Epithelial cell of prostate (primary cell): ENCODE measurements at places on chromosomes 3 and 15.

DNA sequence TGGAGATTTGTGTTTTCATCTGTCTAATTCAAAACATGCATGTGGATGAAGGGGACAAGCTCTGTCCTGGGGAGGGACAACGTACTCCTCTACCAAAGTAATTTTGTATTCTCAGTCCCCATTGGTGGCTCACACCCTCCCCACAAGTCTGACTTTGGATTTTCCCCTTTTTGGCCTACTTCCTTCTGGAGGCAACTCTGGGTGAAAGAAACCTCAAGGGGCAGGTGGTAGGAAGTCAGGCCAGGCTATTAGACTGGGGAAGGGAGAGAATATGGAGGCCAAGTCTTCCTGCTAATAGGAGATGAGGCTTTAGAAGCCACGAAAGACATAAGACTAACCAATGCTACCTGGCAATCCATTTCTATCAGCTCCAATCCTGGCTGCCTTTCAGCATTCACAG is 124.9 kb upstream of the RASGRP1 start:
- no peak for DNase-seq

GRCh38 chr3:97691354-97691753 is 73.2 kb upstream of the ARL6 start:
- no peak for DNase-seq

DNA sequence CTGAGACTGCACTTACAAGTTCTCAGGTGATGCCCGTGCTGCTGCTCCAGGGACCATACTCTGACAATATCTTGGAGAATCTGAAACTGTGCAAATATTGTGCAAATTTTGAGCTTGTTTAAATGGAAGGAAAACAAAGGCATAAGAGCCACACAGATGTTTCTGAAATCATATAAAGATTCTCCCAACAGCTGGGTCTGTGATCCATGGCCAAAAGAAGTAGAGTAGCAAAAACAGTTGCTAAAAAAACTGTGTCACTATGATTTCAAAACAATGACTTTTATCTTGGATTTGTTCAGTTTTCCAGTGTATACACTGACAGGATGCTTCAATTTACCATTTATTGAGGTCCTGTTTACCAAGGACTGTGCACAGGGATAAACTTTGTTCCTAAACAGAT is 25.3 kb downstream of the NPTN start:
- DNase-seq: no peak

DNA sequence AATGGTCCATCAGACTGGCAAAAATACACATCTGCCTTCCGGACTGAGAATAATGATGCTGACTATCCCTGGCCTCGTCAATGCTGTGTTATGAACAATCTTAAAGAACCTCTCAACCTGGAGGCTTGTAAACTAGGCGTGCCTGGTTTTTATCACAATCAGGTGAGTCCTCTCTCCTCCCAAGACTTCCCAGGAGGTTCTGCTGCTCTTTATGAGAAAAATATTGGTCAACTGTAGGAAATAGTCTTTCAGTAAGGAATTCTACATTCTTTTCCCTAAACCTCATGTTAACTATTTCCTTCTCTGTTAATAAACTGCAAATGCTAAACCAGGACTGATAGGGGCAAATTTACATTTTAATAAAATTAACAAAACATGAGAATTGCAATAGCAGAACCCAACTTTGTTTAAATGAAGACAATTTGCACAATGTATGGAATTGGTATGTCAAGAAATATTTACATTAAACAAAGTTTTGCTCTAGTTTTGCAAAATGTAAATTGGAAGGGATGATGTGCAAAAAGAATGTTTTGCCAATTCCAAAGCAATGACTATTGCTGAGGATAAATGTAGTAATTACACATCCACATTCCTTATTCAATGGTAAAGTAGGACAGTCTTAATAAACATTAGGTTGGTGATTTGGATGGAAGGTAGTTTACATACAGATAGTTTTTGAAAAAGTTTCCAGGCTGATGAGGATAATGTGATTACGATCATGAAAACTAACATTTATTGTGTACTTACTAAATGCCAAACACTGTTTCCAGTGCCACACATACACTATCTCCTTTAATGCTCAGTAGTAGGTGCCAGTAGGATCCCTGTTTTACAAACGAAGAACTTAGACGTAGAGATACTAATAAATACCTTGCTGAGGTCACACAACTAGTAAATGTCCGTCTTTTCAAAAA is 21.1 kb downstream of the UPK1B start:
- no peak for DNase-seq

DNA sequence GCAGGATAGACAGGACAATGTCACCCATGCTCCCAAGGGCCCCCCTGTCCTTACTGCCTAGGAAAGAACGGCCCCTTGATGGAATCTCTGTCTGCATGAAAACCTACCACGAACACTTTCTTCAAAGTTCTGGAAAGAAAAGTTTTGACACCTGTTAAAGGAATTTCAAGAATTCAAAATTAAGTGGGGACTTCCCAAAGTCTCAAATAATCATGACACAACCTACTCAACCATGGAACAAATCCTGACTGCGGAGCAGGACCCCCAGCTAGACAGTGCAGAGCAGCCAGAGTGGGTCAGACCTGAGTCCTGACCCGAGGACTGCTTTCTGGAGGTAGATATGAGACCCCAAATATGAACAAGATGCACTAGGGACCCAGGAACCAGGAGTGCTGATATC is 245.3 kb upstream of the NSMCE3 start:
- no peak for DNase-seq

GRCh38 chr3:158447408-158447807 is 123.6 kb upstream of the MLF1 start:
- no peak for DNase-seq

DNA sequence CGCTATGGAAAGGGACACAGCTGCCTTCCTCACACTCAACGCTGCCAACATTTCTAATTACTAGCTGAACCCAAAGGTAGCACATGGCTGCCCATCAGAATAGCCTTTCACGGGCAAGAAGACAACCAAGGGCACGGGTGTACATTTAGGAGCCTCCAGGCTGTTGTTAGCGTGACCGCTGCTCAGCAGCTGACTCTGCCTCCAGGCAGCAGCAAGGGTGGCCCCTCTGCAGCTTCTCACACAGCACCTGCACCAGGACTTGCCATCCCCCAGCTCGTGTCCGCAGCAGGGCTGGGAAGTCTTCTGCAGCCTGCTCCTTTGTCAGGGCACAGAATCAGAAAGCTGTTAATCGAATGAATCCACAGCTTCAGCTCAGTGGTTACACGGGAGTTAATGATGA is 146.8 kb downstream of the ADAMTS17 start:
- DNase-seq: no peak

- DNase-seq: no peak
These were observed 14.4 kb upstream of the BTBD1 start for GRCh38 chr15:83081256-83082014.

GRCh38 chr3:127673191-127674100 is 694 bp downstream of the ABTB1 start:
- no peak for DNase-seq

DNA sequence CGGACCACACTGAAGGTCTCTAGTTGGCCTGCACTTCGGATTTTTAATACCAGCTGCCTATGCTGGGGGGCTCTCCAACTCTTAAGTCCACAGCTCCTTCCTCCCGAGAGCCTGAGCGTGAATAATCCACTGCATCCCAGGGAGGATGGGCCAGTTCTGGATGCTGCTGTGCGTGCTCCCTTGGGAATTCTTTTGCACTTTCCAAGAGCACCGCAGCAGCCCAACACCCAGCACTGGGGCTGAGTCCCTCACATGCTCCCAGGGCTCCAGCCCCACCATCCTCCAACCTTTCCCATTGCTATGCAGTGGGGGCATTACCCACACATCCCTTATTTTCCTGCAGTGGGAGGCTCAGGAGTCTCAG is 136.4 kb upstream of the IQSEC1 start:
- no peak for DNase-seq

GRCh38 chr3:66672830-66673229 is 172.0 kb upstream of the LRIG1 start:
- no peak for DNase-seq

GRCh38 chr3:34067536-34068051 is 269.2 kb downstream of the PDCD6IP start:
- DNase-seq: no peak

DNA sequence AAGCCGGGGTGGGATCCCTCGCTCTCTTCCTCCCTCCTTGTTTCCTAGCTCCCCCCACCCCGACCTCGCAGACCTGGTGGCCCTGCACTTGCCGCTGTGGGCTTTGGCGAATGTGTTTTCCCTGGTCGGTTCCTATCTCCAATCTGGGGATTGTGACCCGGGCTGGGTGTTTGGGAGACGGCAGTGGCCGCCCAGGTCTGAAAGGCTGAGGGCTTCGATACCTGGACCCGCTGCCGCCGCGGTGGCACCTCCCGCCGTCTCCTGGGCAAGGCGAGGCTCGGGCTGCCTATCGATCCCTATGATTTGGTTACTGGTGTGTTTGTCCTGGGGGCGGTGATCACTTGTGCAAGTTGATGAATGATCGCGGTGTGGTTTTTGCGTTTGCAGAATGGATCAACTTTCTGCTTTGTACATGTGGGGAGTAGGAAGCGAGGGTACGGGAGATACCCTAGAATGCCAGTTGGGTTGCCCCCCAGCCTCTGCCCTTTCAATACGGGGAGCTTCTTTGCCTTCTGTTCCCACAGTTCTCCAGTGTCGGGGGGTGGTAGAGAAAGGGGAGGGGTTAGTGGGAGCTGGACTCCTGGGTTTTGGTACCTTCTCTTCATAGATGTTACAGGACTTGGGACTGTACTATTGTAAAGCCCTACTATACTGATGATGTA is 3.0 kb downstream of the BBX start:
- DNase-seq: no peak

DNA sequence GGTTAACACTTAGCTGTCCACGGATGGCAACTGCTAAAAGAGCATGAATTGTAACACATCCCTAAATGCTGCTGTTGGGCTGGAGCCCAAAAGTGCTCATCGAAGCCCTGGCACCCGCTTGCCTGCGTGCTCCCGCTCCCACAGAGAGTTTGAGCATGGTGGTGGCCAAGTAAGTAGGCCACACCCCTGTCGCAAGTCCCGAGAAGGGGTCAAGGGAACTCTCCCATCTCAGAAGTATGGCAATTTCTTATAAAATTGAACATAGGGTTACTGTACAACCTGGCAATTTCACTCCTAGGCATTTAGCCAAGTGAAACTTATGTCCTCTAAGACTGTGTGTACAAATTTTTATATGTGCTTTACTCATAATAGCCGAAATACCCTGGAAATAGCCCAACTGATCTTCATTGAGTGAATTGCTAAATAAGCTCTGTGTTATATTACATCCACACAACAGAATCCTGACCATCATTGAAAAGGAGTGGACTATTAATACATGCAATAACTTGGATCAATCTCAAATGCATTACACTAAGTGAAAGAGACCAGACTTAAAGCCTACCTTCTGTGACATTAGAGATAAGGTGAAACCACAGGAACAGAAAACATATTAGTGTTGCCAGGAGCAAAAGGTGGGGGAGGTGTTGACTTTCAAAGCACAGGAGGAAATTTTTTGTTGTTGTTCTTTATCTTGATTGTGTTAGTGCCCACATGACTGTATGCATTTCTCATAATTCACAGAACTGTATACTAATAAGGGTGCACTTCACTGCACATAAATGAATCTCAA is 1.5 kb upstream of the GCSAM start:
- DNase-seq: no peak

GRCh38 chr3:109825971-109826810 is 488.8 kb upstream of the DPPA4 start:
- DNase-seq: no peak

GRCh38 chr3:119258915-119259314 is 18.2 kb upstream of the B4GALT4 start:
- no peak for DNase-seq

DNA sequence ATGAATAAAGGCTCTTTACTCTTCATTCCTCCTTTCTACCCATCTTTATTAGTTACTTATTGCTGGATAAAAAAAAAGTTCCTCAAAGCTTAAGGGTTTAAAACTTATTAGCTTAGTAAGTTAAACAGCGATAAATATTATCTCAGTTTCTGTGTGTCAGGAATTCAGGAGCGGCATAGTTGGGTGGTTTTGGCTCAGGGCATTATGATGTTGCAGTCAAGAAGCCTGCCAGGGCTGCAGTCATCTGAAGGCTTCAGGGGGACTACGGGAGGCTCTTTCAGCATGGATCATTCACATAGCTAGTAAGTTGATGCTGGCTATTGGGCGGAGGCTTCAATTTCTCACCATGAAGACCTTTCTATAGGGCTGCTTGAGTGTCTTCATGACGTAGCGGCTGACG is 1.9 kb upstream of the DLG1 start:
- DNase-seq: no peak

DNA sequence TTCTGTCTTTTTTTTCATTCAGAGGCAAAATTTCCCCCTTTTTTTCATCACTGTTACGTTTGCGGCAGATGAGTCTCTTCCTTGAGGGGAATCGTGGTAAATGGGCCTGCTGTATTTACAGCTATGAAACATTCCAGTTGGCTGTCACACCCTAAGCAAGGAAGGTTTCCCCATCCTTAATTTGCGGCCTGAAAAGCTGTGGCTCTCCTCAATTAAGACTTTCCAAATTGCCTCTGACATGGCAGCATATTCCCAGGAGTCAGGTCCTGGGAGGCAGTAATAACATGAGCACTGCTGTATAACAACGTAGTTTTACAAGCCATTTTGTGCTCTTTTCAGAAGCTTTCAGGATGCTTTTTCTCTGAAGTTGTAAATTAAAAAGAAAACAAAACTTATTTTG is 420.9 kb downstream of the LPP start:
- DNase-seq: no peak

DNA sequence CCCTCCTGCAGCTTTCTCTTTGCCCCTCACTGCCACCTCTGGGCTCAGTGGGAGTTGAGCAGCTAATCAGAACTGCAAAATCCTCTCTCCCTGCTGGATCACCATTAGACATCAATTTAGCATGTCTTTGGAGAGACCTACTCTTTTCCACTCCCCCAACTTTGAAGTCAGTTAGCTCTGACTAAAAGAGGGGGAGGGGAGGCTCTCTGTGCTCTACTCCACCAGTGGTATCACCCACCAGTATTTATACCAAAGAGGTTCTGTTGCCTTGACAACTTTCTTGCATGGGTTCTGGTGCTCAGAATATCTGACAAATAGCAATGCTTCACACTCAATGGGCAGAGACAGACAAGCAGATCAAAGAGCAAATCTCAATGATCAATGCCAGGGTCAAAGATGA is 146.2 kb upstream of the ROPN1 start:
- no peak for DNase-seq
